ENCODE measurements at places on chromosomes 1 and 21.

DNA sequence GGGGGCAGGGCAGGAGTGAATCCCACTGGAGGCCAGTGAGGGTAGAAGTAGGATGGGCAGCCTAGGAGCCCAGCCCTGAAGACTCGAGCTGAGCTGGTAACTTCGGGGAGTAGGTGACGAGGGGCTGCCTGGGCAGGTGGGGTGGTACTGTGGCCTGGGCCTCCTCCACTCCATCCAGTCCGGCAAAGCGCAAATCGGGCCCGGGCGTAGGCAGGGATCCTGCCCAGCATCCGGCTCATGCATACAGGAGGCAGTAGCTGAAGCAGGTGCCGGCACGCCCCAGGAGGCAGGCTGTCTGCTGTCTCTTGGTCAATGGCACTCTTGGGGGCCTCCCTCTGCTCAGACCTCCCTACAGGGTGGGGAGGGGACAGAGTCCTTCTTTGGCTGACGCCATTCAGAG lies 1.3 kb upstream of the TNFRSF25 start:
- no peak for DNase-seq

- DNase-seq, result no peak
These were observed 12.9 kb downstream of the CSRP1 start for GRCh38 chr1:201493757-201494617.

DNA sequence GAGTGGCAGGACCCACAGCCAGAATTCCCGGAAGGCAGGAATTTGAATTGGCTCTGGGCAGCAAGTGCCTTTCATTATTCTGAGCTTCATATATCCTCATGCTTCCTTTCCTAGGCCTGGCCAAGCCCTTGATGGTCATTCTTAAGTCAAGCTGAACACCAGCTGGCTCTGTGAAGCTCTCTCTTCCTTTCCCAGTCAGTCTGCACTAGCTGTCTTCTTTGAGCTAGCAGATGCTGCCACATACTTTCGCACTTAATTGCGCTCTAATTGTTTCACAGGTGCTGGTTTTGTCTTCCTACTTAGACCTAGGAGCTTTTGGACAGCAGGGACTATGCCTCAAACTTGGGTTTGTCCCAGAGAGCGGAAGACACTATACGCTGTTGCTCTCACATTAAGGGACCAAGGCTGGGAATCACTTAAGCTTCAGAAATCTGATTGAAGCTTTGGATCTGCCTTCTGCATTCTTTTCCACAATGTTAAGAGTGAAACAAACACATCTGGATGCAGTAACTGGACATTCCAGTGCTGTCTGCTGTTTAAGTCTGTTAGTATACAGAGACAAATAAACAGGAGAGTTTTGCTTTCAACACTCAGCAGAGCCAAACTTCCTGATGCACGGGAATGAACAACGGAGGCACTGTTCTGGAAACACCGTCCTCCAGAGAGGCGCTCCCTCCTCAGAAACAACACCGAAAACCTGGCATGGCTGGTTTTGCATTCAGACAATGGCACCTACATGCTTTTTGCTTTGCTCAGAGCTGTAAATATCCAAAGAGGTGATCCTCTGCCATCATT lies 2.2 kb downstream of the TLR5 start:
- DNase-seq, result no peak

GRCh38 chr1:157124855-157125254 lies 13.3 kb downstream of the ETV3 start:
- DNase-seq, result no peak

- no peak for DNase-seq
These were observed 35.0 kb downstream of the HMGB4 start for GRCh38 chr1:33898881-33899280.

DNA sequence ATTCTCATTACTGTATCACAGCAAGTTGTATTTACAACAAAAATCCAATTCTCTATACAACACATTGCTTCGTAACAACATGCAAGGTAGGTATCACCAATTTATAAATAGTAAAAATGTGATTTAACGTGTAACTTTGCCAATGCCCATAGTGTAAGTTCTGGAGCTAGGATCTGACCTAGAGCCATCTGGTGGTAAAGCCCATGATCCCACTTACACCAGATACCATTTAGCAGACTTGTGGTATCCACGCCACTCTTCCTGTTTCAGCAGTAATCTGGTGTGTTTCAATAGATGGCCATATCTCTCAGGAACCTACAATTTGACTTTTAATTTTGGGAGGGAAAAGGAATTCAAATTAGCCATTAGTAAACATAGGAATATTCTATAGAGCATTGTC lies 10.2 kb downstream of the SETSIP start:
- no peak for DNase-seq

DNA sequence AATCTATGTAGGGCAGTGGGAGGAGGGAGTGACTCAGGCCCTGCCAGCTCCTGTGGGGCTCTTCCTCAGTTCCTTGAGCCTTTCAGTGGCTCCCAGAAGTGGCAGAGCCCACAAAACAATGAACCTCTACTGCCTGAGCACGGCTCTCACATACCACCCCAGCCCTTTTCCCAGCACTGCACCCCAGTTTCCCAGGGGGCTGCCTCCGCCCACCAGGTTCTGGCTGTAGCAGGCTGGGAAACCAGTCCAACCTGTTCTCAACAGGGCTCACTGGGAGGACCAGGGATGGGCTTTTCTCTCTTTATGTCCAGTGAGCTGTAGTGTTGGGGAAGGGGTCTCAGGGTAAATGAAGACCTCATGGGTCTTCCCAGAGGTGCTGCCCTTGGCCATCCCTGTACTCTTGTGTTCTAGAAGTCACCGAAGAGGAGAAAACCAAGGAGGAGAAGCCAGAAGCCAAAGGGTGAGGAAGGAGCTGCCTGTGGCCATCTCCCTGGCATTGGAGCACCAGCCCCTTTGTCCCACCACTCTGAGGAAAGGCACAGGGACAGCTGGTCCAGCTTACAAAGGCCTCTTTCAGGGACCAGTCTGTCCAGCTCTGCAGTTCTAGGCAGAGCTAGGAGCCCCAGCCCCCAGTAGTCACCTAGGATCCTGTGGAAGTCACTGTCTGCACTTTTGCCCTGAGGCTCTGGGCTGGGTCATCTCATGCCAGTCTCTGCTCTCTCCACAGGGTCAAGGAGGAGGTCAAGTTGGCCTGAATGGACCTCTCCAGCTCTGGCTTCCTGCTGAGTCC lies 3.5 kb downstream of the MARCKSL1 start:
- no peak for DNase-seq

- no peak for DNase-seq
These were observed 9.2 kb upstream of the TNFRSF1B start for GRCh38 chr1:12157366-12158231.

DNA sequence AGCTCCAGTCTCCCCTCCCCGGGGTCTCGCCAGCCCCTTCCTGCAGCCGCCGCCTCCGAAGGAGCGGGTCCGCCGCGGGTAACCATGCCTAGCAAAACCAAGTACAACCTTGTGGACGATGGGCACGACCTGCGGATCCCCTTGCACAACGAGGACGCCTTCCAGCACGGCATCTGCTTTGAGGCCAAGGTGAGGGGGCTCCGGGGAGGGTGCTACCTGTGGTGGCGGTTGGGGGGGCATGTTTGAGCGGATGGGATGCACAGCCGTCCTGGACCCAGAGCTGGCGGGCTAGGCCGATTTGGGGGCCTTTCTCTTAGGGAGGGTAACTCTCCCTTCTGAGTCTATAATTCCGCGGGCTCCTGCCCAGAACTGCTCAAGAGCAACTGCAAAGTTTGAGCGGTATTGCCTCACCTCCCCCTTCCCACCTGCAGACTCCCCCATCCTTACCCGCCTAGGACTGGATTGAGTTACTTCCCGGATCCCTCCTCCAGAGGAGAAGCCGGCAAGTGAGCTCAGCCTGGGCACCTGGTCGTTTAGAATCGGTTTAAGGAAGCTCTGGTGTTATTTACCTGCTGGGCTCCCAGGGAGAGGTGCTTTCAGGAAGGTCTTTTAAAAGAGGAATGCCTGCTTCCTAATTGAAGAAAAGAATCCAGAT lies 730 bp downstream of the NOS1AP start:
- no peak for DNase-seq

DNA sequence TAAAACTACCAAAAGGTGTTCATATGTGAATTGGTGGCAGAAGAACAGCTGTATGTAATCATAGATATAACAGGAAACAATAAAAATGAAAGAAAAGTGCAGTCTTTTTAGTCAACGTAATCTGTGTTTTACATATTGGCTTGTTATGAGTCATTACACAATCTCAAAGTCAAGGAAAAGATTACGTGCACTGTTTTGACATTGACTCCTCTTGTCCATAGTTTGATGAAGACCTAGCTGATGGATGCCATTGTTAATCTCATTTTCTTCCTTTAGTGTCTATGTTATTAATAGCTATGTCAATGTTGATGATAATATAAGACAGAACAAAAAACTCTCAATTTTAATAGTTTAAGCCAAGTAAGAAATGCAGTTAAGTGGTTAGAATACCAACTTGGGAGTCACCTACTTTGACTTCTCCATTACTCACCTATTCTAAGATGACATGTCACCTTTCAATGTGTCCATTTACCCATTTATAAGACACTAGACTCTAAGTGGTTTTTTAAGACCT lies 84.5 kb upstream of the SAMSN1 start:
- DNase-seq, result no peak

GRCh38 chr1:236888903-236889302 lies 93.8 kb downstream of the MTR start:
- no peak for DNase-seq

DNA sequence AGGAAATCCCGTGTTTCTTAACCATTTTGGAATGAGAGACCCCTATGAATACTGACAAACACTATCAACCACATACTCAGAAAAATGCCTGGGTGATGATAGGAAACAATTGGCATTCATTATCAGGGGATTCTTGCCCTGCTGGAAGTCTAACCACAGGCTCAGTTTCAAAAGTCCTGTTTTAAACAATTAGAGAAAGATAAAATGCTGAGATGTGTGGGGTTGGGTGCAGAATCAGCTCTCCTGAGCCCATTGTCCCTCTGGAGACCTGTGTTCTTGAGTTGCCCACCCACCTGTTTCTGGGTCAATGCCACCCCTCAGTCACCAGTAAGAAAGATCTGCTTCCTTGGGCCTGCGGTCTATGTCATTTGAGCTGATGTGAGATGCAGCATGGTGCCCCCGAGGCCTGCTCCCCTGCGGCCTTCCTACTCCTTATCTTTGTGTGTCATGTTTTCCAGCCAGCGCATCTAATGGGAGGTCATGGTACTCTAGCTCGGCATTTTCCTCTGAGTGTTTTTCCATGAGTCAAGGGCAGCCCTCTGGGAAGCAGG lies 130.3 kb upstream of the PLXNA2 start:
- DNase-seq, result no peak

DNA sequence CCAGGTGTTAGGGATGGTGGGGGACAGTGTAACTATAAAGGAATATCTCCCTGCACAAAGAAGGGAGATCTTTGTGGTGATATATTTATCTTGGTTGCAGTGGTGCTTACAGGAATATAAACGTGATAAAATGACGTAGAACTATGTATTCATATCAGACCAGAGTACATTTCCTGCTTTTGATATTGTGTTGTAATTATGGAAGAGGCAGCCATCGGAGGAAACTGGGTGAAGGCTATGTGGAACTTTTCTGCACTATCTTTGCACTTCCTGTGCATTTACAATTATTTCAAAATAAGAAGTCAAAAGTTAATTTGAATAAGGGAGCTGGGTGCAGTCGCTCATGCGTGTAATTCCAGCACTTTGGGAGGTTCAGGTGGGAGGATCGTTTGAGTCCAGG lies 37.6 kb downstream of the NDUFS5 start:
- DNase-seq, result no peak

DNA sequence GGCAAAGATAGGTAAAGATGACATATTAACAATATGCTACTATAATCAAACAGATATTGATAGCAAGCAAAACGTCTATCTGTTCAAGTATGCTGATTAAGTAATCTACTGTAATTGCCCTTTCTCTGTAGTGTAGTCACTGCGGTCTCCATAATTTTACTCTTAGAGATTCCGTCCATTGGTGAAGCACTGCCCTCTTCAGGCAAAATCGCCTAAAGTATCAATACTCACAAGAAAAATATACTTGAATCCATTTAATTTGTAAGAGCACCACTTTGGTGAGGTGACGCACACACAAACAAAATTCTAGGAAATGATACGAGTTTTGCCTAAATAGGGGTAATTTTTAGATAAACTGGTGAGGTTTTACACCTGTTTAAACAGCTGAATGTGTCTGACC lies 434.6 kb upstream of the CHRM3 start:
- DNase-seq, result no peak

GRCh38 chr1:117077267-117077666 lies 17.1 kb downstream of the TTF2 start:
- DNase-seq, result no peak

DNA sequence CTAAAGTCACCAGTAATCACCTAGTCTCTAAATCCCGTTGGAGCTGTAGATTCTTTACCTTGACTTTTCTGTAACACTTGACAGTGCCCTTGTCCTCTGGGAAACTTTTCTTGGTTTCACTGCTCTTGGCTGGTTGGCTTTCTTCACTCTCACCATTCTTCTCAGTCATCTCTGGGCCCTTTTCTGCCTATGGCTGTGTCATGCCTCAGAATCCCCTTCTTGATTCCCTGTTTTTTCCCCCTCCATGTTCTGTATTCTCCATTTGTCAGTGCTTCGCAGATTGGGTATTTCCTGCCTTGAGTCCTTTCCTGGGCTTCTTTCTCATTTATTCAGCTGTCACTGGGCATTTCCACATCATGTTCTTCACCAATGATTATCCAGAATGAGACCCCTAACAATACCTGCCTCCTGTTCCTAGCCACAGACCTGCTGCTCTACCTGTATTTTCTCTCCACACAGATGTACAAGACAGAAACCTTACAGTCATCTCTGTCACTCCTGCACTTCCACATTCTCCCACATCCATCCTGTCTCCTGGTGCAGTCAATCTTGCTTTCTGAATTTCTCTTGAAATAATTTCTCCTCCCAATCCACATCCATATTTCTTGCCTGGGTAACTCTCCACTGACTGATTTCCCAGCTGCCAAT lies 14.7 kb downstream of the UCK2 start:
- DNase-seq, result no peak

DNA sequence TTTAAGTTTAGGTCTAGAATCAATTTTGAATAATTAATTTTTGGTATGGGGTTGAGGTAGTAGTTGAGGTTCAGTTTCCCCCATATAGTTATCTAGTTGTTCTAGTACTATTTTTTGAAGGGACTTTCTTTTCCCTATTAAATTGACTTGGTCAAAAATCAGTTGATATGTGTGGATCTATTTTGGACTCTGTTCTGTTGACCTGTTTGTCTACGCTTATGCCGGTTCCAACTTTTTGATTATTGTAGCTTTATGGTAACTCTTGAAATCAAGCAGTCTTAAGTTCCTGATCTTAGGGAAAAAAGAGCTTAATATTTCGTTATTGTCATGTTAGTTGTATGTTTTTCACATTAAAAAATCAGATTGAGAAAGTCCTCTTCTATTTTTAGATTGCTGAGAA lies 60.7 kb downstream of the FOXD2 start:
- DNase-seq, result no peak

DNA sequence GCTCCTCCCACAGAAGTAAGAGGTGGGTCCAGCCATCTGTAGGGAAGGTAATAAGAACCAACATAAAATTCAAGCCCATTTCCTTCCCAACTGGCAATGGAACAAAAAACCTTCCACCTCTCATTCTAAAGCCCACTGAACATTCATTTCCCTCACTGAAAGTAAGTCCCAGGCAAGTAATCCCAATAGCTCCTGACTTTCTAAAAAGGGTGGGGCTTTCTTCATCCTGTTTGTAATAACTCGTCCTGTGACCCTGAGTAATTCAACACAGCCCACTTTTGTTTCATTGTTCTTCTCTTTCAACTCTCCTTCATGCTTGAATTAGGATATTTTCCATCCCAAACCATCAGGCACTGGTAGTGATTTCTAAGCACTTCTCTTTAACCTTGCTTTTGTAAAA lies 74.9 kb downstream of the DAB1 start:
- no peak for DNase-seq
